ENCODE measurements at places on chromosomes 6 and 20.

GRCh38 chr6:36524871-36525270 lies 22.4 kb downstream of the STK38 start:
- ATAC-seq: no peak

GRCh38 chr6:7973584-7973983 lies 63.0 kb upstream of the TXNDC5 start:
- no peak for ATAC-seq

GRCh38 chr6:152225241-152225934 lies 411.8 kb downstream of the SYNE1 start:
- no peak for ATAC-seq

DNA sequence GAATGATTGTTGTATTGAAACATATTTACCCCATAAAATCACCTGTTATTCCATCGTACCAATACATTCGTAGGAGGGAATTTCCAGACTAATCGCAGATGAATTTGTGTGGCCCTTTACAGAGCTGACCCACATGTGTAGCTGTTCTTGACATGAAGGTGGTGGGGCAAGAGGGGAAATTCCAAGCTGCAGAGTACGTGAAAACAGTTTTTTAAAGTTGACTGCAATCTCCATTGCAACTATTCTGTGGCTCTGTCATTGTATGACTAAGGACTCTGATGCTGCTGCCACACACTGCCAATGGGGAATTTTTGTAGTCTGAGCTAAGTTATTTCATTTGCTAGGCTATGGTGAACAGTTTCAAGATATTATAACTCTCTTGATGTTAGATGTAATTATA lies 46.4 kb upstream of the ADTRP start:
- peak; percentile 94 for ATAC-seq

- peak; percentile 91 for ATAC-seq
These were observed 481 bp downstream of the SERPINB6 start for GRCh38 chr6:2970753-2971419.

GRCh38 chr20:4813076-4813862 lies 91.6 kb downstream of the PRND start:
- ATAC-seq: peak; percentile 72

DNA sequence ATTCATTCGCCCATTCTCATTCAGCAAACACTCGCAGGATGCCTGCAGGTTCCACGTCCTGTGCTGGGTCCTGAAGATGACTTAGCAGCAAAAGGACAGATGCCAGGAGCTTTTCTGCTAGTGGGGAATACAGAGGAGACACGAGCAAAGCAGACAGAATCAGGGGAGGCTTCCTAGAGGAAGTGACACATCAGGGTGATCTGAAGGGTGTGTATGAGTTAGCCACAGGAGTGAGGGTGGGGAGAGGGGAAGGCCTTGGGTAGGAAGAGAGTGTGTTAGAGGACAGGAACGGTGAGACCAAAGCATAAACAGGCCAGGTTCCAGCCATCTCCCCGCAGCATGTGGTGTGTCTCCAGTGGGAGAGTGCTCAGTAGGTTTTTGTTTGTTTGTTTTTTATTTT lies 73.4 kb upstream of the GTSF1L start:
- ATAC-seq: no peak

- ATAC-seq: no peak
These were observed 98.1 kb downstream of the NFATC2 start for GRCh38 chr20:51444467-51444866.

DNA sequence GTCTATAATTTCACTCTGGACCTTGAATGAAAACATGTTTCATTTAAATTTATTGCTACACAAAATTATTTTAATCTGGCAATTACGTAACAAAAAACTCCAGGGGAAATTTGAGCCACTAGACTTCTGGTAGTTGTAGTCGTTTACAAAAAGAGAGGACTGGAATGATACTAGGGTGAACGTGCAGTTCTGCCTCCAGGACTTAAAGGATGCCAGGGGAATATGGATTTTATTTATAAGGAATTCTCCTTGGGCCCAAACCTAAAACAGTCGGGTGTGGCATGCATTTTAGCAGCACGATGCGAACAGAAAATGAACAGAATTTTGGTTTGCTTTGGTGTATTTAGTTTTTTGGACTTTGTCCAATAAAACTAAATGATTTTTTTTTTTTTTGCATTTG lies 76.9 kb downstream of the PRL start:
- ATAC-seq: no peak

DNA sequence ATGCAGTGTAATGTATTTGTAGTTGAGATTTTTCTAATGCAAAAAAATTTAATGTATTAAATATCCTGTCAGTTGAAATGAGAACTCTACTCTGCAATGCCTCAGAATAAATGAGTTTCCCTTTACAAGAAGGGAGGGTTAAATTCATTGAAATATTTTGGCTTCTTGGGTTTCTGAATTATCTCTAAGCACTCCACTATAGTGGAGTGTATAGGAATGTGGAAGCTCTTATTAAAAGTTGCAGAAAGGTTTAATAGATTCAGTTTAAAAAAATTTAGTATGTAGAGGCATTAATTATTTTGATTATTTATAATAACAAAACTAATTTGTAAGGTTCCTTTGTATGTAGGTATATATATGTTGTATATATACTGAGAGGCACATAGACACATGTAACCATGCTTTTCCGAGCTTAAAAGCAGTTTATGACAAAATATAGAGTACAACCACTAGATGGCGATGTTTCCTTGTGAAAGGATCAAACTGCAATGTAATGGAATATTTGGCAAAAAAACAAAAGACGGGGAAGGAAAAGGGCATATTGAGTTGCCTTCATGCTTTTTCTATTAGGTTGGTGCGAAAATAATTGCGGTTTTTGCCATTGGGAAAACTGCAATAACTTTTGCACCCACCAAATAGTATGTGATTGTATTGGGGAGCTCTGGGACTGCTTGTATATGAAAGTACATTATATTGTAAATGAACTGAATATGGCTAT lies 144.2 kb downstream of the MYO6 start:
- no peak for ATAC-seq

DNA sequence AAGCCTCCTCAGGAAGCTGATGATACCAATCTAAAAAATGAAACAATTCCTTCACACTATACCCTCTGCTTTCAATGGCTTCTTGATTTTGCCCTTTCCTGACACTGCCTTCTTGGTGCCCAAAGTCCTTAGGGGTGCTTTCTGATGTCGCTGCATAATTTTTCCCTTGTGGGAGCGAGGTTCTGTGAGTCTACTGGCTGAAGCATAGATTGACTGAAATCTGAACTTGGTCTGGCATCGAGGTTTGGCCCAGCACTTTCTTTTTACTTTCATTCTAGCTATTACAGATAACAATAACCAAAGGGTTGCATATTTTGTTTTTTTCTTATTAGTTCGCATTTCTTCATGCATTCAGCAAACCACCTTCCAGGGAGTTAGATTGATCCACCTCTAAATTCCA lies 65.8 kb downstream of the E2F3 start:
- no peak for ATAC-seq

- ATAC-seq: no peak
These were observed 31.3 kb downstream of the CST9L start for GRCh38 chr20:23537030-23537429.

- no peak for ATAC-seq
These were observed 173.2 kb upstream of the PRND start for GRCh38 chr20:4548552-4548951.

DNA sequence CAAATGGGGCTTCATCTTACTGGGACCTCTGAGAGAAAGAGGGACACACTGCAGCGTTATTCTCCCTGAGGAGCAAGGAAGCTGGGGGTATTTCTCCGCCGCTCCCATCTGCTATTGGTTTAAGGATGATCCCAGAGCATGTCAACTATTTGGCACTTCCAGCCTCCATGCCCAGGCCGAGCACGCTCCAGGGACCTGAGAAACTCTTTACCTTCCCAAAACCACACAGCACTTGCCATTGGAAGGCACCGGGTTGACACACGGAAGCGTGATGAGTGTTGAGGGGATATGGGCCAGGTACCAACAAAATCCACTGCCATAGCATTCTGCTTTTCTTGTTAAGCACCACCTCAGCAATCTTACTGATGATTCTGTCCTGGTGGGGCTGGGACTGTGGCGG lies 92.4 kb upstream of the SLC24A3 start:
- ATAC-seq: no peak

DNA sequence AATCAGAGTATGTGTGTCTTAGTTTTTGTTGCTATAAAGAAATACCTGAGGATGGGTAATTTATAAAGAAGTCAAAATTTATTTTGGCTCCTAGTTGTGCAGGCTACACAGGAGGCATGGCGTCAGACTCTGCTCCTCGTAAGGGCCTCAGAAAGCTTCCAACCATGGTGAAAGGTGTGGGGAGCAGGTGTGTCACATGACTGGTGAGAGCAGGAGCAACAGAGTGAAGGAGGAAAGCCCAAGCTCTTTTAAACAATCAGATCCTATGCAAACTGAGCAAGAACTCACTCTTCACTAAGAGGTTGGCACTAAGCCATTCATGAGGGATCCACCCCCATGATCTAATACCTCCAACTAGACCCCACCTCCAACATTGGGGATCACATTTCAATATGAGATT lies 1524.3 kb downstream of the HACE1 start:
- no peak for ATAC-seq

- no peak for ATAC-seq
These were observed 2.6 kb downstream of the SRSF6 start for GRCh38 chr20:43460172-43460829.

- no peak for ATAC-seq
These were observed 8.7 kb upstream of the SALL4 start for GRCh38 chr20:51811042-51811355.

DNA sequence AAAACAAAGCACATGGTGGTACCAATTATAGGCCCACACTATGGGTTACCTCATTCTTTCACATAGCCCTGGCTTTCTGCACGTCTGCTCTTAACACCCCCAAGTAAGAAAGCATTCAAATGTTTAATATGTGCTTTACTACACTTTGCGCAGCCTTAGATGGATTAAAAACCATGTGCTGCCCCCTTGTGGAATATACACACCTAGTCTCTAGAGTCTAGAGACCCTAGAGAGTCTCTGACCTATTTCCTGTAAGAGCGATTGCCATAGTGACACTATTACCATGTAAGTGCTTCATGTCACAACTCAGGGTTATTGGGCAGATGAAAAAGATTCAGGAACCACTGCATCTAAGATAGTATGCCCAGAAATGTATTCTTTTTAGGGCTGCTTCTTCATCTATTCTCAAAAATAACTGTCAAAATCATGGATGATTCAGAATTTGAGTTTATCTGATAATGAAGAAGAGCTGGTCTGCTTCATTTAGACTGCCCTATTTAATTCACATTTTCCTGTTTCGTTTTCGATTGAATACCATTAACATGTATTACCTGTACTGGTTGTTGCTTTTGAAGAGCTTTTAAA lies 186.3 kb downstream of the ADGB start:
- ATAC-seq: peak; percentile 41

- no peak for ATAC-seq
These were observed 84.3 kb downstream of the ZHX3 start for GRCh38 chr20:41232973-41233926.

DNA sequence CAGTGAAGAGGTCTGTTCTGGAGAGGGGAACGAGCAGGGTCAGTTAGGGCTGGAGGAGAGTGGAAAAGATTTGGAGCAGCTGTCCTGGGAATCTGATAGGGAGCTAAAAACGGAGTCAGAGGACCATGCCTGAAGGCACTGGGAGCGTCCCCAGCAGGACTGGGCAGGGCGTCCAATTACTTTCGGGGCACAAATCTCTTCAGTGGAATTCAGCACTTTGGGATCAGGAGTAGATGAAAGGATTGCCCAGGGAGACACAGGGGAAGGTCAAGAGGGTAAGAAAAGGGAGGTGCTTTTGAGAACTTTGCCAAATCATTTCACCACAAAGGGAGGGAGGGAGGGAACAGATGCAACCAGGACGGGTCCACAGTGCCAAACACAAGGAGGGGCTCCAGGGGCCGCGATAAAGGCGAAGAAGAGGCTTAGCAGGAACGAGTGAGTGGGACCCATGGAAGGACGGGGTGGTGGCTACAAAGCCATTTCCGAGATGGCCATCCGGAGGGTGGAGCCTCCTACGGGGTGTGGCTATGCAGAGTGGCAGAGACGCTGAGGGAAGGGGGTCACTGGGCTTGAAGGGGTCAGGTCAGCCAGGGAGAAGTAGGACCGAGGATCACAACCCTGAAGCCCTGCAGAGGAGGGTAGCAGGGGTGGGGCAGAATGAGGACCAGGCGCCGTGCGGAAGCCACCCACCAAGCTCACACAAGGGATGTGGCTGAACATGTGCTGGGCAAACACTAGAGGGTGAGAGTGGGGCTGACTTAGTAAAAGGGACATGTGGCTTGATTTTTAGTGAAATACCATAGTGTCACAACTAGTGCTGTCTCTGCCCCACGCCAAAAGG lies 180.0 kb upstream of the RREB1 start:
- ATAC-seq: no peak

DNA sequence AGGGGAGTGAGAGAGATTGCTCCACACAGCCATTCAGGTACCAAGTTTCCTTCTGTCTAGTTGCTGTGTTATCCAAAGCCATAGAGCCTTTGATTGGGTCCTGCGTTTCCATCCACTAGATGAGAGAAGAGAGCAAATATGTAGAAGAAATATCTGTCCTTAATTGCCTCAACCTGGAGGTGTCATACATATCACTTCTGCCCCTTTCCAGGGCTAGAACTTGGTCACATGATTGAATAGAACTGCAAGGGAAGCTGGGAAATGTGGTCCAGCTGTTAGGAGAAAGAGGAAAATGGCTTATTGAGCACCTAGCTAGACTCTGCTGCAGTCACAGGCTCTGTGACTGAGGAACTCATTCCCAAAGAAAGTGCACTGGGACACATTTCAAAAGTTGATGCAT lies 115.6 kb upstream of the JAG1 start:
- no peak for ATAC-seq

GRCh38 chr6:86500035-86500434 lies 437.3 kb upstream of the HTR1E start:
- ATAC-seq: no peak

- ATAC-seq: no peak
These were observed 68.1 kb upstream of the SCGN start for GRCh38 chr6:25583906-25584305.

DNA sequence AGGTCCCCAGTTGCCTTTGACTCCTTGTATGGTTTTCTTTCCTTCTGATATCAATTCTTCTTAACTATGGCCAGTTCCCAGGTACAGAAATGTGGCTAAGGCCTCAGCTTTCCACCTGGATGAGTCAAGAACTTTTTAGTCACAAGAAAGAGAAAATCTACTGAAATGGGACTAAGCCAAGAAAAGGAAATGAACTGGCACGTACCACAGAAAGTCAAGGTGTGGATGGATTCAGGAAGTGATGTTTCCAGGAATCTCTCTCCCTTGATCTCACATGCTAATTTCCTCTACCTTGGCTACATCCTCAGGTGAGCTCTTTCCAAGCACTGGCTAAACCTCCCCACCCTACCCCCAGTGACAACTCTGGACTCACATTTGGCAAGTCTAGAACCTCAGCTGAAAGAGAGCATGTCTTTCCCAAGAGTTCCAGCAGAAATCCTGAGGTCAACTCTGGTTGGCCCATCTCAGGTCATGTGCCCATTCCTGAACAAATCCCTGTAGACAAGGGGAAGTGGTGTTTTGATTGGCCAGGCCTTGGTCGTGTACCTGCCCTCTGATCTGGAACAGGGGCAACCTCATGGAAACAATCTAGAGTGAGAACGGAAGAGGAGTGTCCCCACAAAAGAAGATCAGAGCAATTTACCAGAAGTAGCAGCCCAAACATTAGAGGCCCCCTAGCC lies 205.3 kb downstream of the NFATC2 start:
- ATAC-seq: no peak

- ATAC-seq: no peak
These were observed 214.5 kb upstream of the SASH1 start for GRCh38 chr6:148128014-148128730.

Measured in stimulated activated memory B cell treated with anti-CD40 and anti-IgM and Interleukin-4, amounts not matched to agents 10 μg/mL and 1 μg/mL and 100 μg/mL, for 72 hours (primary cell).